ENCODE measurements at places on chromosomes 5 and 9. TPM values are rescaled to one million over a fixed set of nuclear protein-coding genes. Genes with fewer than 3 reads are reported as not detected.

DNA sequence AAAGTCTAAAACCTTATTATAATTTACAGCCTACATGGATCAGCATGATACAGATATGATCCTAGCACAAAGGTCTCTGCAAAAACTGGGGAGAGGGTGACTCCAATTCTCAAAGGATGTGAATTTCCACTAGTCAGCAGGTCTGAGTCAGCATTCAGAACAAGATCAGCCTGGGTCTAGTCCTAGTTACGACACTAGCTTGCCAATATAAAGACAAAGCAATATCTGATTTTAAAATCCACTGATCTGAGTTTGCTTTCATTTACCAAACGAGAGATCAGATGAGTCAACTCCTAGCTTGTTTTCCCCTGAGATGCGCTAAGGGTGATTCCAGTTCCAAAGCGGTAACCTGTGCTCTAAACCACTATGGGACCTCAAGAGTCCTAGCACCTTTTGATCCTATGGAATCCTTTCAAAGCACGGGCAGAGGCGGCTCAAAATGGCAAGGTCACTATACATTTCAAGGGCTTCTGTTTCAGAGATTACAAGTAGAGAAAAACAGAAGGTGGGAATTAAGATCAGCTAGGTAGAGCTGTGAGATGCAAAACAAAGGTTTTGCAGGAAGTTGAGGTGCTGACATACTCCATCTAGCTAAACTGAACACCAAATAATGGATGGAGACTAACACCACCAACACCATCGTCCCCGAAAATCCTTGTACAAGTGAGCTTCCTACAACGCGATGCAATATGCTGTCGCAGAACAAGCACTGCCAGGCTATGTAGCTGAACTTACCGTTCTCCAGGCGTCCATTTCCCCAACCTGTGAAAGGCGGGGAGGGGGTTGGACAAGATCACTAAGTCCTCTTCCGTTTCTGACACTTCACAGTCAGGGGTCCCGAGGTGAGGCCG lies 906 bp downstream of the SLC25A51 start:
- H3K36me3 ChIP-seq, result peaks cover 8% of the 10 kb centered on the region
- H3K4me1 ChIP-seq, result peaks cover 32% of the 10 kb centered on the region
- DNase-seq, result no peak
- no peaks in the 10 kb centered on the region for H3K27me3 ChIP-seq

- H3K4me3 ChIP-seq, result no peak overlapping the region
- DNase-seq, result no peak
- no peaks in the 10 kb centered on the region for H3K36me3 ChIP-seq
- H3K27me3 ChIP-seq, result no peaks in the 10 kb centered on the region
- H3K4me1 ChIP-seq, result no peaks in the 10 kb centered on the region
These were observed 118.6 kb downstream of the ZSWIM6 start for GRCh38 chr5:61450493-61451279.

- H3K36me3 ChIP-seq, result no peaks in the 10 kb centered on the region
- no peaks in the 10 kb centered on the region for H3K27me3 ChIP-seq
- peaks cover 15% of the 10 kb centered on the region for H3K4me1 ChIP-seq
- no peak overlapping the region for H3K27ac ChIP-seq
These were observed 14.7 kb downstream of the SLC45A2 start for GRCh38 chr5:33969572-33970452.

DNA sequence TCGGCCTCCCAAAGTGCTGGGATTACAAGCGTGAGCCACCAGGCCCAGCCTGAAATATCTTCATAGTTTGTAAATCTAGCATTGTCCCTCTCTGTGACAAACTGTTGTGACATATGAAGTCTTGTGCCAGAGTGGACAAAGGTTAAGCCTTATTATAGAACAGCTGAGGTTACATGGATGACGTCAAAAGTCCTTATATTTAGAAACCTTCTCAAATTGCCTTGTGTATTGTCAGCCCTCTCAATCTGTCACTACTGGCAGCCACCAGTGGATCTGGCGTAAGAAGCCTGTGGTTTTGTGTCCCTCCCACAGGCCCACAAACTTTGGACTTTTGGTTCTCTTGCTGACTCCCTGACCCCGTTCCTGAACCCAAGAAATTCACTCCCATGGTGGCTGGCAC lies 79.4 kb upstream of the CCDC112 start:
- no peak overlapping the region for H3K4me3 ChIP-seq
- no peak for DNase-seq
- H3K4me1 ChIP-seq, result peaks cover 11% of the 10 kb centered on the region
- no peaks in the 10 kb centered on the region for H3K36me3 ChIP-seq
- H3K27ac ChIP-seq, result no peak overlapping the region

GRCh38 chr5:64759960-64760660 lies 8.4 kb downstream of the SREK1IP1 start:
- DNase-seq, result no peak
- no peaks in the 10 kb centered on the region for H3K27me3 ChIP-seq
- peaks cover 9% of the 10 kb centered on the region for H3K36me3 ChIP-seq
- no peak overlapping the region for H3K4me3 ChIP-seq
- no peak overlapping the region for H3K27ac ChIP-seq

- no peaks in the 10 kb centered on the region for H3K27me3 ChIP-seq
- no peak overlapping the region for H3K27ac ChIP-seq
- H3K4me1 ChIP-seq, result no peaks in the 10 kb centered on the region
- H3K4me3 ChIP-seq, result no peak overlapping the region
- no peaks in the 10 kb centered on the region for H3K36me3 ChIP-seq
These were observed 50.0 kb downstream of the FBXL7 start for GRCh38 chr5:15549961-15550360.

GRCh38 chr9:95055851-95056551 lies 261.5 kb downstream of the FANCC start:
- DNase-seq, result no peak
- no peaks in the 10 kb centered on the region for H3K4me1 ChIP-seq
- peaks cover 5% of the 10 kb centered on the region for H3K27me3 ChIP-seq
- no peak overlapping the region for H3K4me3 ChIP-seq
- H3K36me3 ChIP-seq, result no peaks in the 10 kb centered on the region

GRCh38 chr9:84754881-84755280 lies 85.4 kb downstream of the NTRK2 start:
- H3K36me3 ChIP-seq, result no peaks in the 10 kb centered on the region
- no peak overlapping the region for H3K4me3 ChIP-seq
- H3K27ac ChIP-seq, result no peak overlapping the region
- H3K4me1 ChIP-seq, result peaks cover 18% of the 10 kb centered on the region
- no peak for DNase-seq

- H3K27ac ChIP-seq, result no peak overlapping the region
- H3K36me3 ChIP-seq, result no peaks in the 10 kb centered on the region
- H3K4me3 ChIP-seq, result no peak overlapping the region
These were observed 1.2 kb downstream of the ASPN start for GRCh38 chr9:92480986-92481633.

GRCh38 chr5:132812781-132813598 lies at the start of gene SOWAHA:
Gene SOWAHA (plus strand): TSS chr5:132813302. CDS start chr5:132813622, 320 bp downstream.
- no peak for DNase-seq
- H3K27ac ChIP-seq, result no peak within 1 kb of the TSS

GRCh38 chr9:93230601-93231000 lies 46.7 kb downstream of the WNK2 start:
- H3K36me3 ChIP-seq, result no peaks in the 10 kb centered on the region
- DNase-seq, result no peak
- H3K4me3 ChIP-seq, result no peak overlapping the region
- H3K4me1 ChIP-seq, result peaks cover 9% of the 10 kb centered on the region

DNA sequence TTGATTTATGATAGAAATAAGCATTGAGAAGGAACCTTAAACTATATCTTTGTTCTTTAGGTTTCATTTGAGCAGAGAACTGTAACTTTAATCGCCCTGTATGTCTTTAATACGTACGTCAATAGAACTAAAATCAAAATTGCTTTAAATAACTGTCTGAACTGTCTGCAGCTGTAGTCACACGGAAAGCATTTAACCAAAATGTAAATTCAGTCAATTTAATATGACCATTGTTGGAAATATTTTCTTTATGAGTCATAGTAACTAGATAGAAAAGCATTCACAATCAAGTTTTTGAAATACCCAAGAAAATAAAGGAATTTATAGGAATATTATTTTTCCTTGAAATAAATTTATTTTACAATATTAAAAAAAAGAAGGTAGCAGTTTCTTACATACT lies 157.1 kb upstream of the CDH6 start:
- no peaks in the 10 kb centered on the region for H3K4me1 ChIP-seq
- H3K27me3 ChIP-seq, result no peaks in the 10 kb centered on the region
- DNase-seq, result no peak
- H3K27ac ChIP-seq, result no peak overlapping the region
- no peaks in the 10 kb centered on the region for H3K36me3 ChIP-seq

GRCh38 chr5:158435161-158435616 lies 576.2 kb upstream of the CLINT1 start:
- peak overlapping the region; percentile 57 for H3K4me3 ChIP-seq
- H3K27ac ChIP-seq, result peak overlapping the region; percentile 93

GRCh38 chr5:112121258-112121657 lies 297.8 kb downstream of the EPB41L4A start:
- no peaks in the 10 kb centered on the region for H3K4me1 ChIP-seq
- peaks cover 6% of the 10 kb centered on the region for H3K27me3 ChIP-seq
- no peak overlapping the region for H3K27ac ChIP-seq
- no peak overlapping the region for H3K4me3 ChIP-seq

DNA sequence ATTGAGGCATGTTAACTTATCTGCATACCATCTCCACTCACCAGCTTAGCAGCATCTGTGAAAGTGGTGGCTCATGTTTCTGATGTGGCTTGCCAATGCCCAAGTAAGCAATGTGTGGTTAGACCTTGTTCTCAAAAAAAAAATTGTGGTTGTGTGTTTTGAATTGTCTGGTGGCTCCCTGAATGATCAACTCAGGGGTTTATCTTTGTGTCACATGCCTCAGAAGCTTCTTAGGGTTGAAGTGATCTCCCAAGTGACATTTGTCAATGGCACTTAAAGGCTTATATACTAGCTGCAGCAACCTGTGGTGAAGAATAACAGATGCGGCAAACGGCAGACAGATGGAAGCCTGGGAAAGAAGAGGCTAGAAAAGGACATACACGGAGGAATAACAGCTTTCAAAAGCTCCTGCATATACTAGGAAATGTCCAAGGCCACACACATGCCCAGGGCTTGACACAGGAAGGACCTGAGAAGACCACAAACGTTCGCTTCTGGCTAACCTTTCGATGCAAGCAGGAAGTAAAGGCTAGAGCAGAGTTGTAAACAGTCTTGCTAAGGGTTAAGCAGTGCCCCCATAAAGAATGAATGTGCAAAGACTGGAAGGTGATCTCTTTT lies 42.2 kb upstream of the FSD1L start:
- peaks cover 53% of the 10 kb centered on the region for H3K4me1 ChIP-seq
- peaks cover 48% of the 10 kb centered on the region for H3K27me3 ChIP-seq
- H3K36me3 ChIP-seq, result peaks cover 18% of the 10 kb centered on the region

DNA sequence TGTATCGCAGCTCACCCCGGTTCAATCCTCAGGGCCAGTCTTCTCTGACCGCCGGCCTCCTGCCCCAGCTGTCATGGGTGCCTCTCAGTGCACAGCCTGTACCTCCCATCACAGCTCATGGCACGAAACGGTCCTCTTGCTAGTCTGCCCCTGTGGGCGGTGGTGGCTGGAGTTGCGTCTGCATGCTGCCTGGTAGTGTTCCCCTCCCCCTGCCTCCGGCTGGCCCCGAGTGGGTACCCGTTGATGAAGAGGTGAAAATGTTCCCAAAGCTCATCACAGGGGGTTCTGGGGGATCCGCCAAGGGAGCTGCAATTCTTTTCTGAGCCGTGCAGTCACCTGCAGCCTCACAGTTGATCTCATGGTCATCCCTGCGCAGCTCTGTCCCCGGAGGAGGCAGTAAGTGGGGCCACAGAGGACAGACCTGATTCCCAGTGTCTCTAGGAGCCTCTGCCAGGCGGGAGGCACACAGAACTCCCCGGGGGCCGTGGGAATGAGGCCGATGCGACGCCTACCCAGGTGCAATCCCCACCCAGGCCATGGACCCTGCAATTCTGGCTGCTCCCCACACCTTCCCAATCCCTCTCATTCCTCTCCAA lies 34.7 kb upstream of the FIBCD1 start:
- no peaks in the 10 kb centered on the region for H3K4me1 ChIP-seq
- DNase-seq, result no peak
- no peaks in the 10 kb centered on the region for H3K36me3 ChIP-seq
- H3K27me3 ChIP-seq, result no peaks in the 10 kb centered on the region

The OTP gene
- not detected for total RNA-seq

The ANKRD18B gene
- not detected for total RNA-seq

The PCDHAC1 gene
- total RNA-seq, result not detected

The IRX2 gene
- not detected for total RNA-seq

The IRF1 gene
- 228 TPM for total RNA-seq

The ZNF608 gene
- not detected for total RNA-seq

The TAF1L gene
- total RNA-seq, result not detected

The SLC6A7 gene
- total RNA-seq, result not detected

The SEMA6A gene
- total RNA-seq, result not detected

The PTGDS gene
- total RNA-seq, result 1.4 TPM

The GDA gene
- total RNA-seq, result not detected

The THOC3 gene
- 66.0 TPM for total RNA-seq

The CNTNAP3B gene
- total RNA-seq, result not detected

The SLC6A18 gene
- not detected for total RNA-seq
